ENCODE measurements at places on chromosomes 5 and 9.
A peak's percentile ranks its signal among the peaks of the same experiment; 100 is the strongest.

DNA sequence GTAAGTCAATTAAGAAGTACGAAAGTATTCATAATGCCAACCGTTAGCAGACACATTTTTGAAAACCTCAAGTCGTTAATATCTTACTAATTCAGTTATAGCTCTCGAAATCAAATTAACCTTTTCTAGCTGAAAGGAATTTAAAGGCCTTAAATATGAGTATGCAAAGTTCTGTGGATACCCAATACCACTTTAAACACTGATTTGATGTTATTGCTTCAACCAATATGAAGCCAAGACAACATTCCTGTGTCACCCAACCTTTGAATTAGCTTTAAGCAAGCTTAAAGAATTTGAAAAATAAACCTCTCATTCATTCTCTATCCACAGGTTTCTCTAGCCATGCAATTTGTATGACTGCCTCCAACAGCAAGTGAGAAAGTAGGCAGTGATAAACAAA lies 204.5 kb downstream of the MCTP1 start:
- no peak for DNase-seq

GRCh38 chr5:55850839-55851674 lies at the start of gene IL31RA:
Gene IL31RA (plus strand): TSS chr5:55851357. CDS start chr5:55851571, 214 bp downstream.
- DNase-seq, result no peak

GRCh38 chr5:126195410-126196100 lies 227.7 kb upstream of the GRAMD2B start:
- no peak for DNase-seq

DNA sequence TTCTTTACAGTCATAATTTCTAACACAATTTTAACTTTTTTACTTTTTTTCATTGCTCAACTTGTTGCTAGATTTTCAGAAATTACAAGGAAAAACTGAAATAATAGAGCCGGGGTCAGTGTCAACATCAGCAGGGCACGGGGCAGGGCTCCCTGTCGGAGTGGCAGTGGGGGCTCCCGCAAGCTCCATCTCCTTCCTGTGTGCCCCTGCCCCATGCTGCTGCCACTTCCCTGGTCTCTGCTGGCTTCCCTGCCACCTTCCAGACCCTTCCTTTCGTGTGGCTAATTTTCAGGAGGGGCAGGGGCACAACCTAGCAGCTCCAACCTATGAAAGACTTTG lies 1.0 kb upstream of the EXOC3 start:
- no peak for DNase-seq

- DNase-seq, result peak; percentile 51
Measured at GRCh38 chr5:122845229-122846050, at the start of gene SNX24. Gene SNX24 (plus strand): TSS chr5:122845613. CDS start chr5:122845634, 21 bp downstream.

- no peak for DNase-seq
Measured at GRCh38 chr9:69834056-69834455, 13.4 kb downstream of the CFAP95 start.

Measured in stimulated activated CD4-positive, alpha-beta T cell treated with anti-CD3 and anti-CD28 coated beads, Interleukin-4, amount 100 ng/mL, for 48 hours (primary cell).